ENCODE measurements at places on chromosomes 11 and 22.

DNA sequence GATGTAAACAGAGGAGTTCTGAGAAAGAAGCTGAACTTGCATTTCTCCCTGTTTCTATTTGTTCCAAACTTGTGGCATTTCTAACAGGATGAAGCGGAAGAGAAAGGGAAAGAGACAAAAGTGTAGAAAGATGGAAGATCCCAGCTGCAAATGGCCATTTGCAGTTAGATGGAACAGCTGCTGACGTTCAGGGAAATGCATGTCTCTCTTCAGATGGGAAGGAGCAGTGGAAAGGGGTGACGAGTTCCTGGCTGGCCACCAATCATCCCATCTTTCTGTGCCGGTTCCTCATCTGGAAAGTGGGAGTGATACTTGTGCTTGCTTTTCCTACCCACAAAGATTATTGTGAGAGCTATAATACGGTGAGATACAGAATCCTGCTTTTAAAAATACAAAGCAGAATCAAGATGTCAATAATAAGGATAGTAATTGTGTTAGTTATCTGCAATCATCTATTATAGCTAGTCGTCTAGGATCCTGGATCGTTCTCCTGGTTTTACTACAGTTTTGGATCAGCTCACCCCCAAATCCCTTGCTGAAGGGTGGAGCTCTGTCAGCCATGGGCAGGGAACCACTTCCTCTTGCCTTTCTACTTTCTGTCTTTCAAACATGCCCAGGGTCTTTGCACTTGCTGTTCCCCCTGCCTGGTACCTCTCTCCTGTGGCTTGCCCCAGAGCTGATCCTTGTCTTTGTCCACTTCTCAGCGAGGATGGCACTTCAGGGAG lies 1.2 kb upstream of the TIMP3 start:
- DNase-seq = no peak

- DNase-seq = no peak
These were observed 58.7 kb downstream of the PARVB start for GRCh38 chr22:44082801-44083200.

DNA sequence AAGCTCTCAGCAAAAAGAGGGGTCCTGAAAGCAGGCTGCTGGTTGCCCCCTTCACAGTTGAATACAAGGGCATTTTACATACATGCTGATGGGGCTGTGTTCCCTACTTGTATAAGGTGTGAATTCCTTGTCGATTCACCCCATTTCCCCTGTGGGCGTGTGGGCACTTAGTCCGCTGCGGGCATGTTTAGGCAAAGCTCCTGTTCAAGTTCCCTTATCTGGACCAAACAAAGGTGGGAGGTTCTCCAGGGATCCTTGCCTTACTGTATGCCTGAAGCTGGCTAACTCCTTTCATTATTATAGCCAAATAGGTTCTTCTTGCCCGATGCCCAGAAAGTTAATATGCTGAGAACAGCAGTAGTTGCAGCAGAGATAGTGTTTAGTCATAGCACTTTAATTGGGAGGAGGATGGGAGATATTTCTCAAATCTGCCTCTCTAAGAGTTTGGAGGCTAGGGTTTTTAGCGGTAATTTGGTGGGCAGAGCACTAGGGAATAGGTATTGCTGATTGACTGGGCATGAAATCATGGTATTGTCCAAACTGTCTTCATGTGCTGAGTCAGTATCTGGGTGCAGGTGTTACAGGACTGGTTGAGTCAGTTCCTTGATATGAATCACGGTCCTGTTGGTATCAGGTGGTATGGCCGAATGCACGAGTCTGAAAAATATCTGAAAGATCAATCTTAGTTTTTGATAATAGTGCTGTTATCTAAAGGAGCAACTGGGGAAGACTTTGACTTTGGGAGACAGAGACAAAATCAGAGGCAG lies 32.7 kb downstream of the METTL15 start:
- no peak for DNase-seq

DNA sequence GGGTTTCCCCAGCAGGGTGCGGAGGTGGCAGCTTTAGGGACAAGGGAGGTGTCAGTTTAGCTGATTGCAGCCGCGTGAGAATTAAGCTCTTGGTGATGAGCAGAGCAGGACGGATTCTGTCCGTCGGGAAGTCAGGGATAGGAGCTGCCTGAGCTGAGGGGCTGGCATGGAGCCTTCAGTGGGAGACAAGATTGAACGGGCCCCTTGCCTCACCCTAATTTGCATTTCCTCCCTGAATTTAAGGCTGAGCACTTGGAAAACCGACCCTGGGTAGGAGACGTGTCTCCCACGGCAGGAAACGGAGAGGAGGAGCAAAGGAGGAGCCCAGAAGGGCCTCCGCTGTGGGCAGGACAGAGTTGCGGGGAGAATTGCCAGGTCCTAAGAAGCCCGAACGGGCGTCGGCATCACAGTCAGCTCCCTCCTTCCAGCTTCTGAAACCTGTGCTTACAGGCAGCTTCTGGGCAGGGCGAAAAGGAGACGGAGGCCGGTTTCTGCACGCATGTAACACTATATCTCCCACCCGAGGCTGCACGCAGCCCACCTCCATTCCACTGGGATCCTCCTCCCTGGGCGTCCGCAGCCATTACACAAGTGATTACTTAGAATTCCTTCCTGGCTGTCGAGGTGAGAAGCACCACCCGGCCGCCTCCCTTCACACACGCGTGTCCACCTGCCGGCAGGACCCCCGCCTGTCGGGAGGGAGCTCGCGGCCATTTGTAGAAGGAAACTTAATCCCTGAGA lies 345.8 kb downstream of the BRD1 start:
- DNase-seq = no peak

Data from D721Med (cell line).